ENCODE measurements at places on chromosomes 2 and 18.
A peak's percentile ranks its signal among the peaks of the same experiment; 100 is the strongest.

- peak; percentile 82 for DNase-seq
Measured at GRCh38 chr2:169141713-169142352, 72.5 kb downstream of the DHRS9 start.

- DNase-seq: no peak
Measured at GRCh38 chr2:108288534-108289106, at the start of gene SULT1C2. Gene SULT1C2, plus strand, starts transcription at chr2:108288895. Its CDS starts 4,773 bp downstream, at chr2:108293668.

- no peak for DNase-seq
Measured at GRCh38 chr2:39583213-39583612, 82.5 kb upstream of the TMEM178A start.

DNA sequence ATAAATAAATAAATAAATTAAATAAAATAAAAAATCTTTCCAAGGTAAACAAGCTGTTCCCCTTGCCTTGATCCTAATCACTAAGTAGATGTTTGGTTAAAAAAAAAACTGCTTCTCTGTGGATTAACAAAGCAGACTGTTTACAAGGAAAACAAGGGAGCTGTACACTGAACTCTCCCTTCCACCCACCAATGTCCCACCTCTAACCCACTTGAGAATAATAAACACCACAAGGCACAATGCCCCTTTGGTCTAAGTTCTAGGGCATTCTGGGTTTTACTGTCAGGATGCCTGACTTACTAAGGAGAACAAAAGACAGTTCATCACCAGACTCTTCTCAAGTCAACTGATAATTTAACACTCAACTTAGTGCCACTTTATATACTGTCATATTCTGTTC lies 83.5 kb downstream of the NCKAP1 start:
- DNase-seq: no peak

DNA sequence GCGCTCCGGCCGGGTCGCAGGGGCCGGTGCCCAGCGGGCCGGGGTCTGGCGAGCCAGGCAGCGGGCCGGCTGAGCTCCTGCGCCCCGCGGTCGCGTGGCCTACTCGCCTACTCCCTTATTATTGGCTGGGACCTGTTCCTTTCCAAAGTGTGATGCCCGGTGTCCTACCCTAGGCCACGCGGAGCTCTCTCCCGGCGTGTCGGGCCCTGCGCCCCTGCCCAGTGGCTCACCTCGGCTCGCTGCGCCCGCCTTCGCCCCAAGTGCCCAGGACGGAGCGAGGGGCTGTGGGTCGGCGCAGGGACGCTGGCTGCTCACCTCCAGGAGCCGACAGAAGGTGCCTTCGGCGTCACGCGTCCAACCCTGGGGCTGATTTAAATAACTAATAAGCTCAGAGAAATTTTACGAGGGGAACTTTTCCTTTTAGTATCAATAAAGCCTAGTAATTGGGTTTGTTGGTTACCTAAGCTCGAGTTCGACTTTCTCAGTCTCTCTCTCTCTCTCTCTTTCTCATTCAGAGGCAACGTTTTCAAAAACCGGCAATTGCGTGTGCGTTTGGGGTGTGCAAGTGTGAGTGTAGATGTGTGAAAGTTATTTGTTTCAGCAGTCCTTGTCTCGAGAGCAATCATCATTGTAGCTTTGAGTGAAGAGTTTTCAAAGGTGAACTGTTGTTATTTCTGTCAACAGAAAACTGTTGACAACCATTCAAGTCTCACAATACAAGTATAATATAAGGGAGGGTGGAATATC lies 7.0 kb upstream of the SATB2 start:
- no peak for DNase-seq

GRCh38 chr2:174974131-174974530 lies 31.1 kb downstream of the CHN1 start:
- no peak for DNase-seq

DNA sequence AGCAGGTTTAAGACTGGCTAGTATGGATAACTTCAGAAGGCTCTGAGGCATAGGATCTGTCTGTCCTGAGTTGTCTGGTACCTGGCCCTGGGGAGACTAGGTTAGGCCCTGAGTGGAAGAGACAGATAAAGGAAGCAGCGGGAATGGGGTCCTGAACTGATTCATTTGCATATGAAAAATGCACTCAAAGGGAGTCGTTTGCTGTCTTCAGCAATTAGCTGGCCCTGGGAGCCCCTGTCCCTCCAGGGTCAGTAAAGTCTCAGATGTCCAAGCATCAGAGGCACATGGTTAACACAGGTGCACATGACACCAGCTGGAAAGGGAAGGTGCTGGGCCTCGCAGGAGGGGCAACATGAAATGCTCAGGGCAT lies 172.4 kb downstream of the ACOXL start:
- no peak for DNase-seq

DNA sequence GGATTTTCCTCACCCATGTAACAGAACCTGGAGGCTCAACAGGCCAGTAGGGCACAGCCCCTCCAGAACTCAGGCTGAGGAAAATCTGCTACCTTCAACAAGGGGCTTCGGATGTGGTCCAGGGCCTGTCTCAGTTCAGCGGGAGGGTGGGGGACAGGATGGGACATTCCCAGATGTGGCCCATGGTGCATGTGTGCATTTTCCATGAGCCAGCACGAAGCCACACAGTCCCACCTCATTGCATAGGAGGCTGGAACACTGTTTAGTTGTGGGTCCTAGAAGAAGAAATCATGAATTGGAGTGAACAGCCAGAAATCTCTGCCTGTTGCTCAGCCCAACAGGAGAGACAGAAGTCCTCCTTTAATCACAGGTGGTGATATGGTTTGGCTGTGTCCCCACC lies 469.6 kb upstream of the MYT1L start:
- no peak for DNase-seq

DNA sequence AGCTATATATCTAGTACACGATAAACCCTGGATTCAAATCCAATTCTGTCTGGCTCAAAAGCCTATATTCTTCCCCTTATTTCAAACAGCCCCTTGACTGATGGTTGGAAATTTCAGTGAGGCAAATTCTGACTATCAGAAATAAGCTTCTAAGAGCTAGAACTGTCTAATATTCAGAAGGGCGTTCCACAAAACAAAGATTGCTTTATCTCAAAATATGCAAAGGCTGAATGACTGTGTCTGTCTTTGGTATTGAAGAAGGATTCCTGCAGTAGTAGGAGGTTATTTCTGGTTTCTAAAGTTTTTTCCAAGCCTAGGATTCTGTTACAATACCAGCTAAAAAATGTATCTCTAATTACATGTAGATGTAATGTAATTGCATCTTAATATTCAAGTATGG lies 31.1 kb downstream of the DRC1 start:
- DNase-seq: no peak

DNA sequence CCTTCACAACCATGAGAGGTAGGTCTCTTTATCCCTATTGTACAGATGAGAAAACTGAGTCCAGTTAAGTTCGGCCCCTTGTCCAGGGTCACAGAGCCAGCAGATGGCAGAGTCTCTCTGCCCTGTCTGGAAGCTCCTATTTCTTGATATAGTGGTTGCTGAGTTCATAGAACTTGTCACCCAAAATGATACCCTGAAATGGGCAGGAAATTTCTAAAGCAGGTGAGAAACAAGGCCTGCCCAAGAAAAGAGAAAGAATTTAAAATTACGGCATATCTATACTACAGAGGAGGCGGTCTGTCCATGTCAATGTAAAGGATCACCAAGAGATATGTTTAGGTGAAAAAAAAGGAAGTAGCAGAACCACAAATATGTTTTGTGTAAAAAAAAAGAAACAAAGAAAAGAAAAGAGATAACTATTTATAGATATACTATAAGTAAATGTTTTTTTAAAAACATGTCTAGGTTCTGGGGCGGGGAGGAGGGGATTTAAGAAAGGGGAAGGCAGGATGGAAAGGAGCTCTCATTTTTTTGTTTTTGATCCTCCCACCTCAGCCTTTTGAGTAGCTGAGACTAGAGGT lies 39.8 kb downstream of the MYO7B start:
- DNase-seq: no peak

DNA sequence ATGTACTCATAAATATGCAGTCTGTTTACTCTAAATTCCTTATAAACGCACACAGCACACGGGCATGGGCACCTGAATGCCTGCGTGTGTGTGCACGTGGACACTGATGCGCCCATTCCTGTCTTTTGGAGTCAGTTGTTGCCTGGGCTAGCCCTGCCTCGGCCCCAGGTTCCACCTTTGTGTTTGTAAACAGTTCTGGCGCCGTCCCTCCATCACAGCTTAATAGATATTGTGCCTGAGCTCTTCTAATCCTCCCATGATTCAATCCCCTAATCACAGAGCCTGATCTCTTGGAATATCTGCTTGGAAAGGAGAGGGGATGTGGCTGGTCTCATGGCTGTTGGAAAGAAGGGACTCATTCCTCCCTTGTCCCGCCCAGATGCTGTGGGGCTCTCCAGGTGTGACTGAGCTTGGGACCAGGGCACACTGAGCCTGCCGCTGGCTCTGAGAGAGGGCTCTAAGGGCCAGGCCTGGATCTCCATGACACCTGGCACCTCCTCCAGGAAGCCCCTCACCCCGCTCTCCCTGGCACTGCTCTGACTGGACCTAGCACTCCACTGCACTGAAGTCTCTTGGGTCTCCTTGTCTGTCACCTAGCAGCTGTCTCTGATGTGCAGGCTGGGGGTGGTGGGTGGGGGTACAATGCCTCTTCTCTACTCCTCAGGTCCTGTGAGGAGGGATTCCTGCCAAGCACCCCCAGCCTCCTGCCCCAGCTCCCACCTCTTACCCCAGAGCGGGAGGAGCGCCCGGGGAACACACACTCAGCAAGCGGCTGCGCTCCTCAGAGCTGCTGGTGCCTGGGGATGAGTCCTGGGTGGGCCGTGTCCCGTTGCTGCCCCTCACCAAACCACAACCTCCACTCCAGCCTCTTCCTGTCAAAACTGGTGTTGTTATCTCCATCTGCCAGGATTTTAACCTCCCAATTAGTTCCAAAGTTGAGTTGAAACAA lies 181.3 kb downstream of the INHBB start:
- DNase-seq: no peak

- DNase-seq: no peak
Measured at GRCh38 chr2:55418072-55418471, 1.6 kb downstream of the CCDC88A start.

- no peak for DNase-seq
Measured at GRCh38 chr18:53241161-53241560, 901.2 kb downstream of the DCC start.

DNA sequence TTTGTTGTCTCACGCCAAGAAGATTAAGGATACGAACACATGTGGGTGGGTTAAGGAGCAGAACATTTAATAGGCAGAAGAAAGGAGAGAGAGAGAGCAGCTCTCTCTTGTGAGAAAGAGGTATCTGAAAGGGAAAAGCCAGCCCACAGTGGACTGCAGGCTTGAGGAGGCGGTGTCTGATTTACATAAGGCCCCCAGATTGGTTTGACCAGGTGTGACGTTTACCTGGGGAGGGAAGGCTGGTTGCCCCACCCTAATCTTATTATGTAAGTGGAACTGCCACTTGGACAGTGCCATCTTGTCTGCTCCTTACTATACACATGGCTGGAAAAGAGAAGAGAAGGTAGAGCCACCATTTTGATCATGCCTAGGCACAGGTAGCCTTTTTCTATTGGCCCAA lies 189.2 kb downstream of the NCK2 start:
- DNase-seq: no peak

GRCh38 chr2:228681426-228681825 lies 499.9 kb upstream of the SPHKAP start:
- DNase-seq: peak; percentile 66

GRCh38 chr2:10086950-10087349 lies 6.7 kb upstream of the CYS1 start:
- DNase-seq: no peak
